ENCODE measurements at places on chromosomes 1 and 21.

DNA sequence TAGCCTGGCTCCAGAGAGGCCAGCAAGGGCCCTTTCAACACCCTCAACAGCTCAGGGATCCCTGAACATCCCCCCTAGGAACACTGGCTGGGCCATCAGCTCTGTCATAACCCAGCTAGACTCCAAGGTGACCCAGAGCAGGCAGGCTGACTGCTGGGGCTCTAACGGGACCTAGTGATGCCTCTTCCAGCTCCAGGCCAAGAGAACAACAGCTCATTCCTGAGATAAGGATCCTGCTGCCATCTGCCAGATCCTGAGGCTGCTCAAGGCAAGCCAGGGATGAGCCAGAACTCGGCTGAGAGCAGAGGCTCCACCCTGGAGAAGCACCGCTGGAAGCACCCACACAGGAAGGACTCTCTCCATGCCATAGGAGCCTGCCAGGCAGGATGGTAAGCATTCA, 2.0 kb downstream of the VSIG8 start:
- DNase-seq = no peak

DNA sequence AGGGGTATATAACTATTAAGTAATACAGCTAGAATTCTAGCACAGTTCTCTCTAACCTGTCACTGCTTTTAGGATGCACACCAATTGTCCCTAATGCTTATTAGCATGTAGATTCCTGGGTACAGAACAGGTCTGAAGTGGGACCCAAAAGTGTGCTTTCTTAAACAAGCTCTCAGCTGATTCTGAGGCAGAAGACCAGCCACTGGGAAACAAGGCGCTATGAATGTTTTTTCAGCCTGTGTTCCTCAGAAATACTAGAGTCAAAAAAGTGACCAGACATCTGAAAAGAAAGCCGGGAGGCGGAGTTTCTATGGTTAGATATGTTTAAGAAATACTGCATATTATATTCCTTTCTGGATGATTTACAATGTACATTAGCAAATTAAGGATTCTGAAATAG, 1.8 kb downstream of the PEF1 start:
- no peak for DNase-seq

- DNase-seq = no peak
Observed at GRCh38 chr1:6521536-6521935, 30.1 kb upstream of the PLEKHG5 start.

GRCh38 chr1:218558271-218558810, 213.2 kb downstream of the TGFB2 start:
- no peak for DNase-seq

DNA sequence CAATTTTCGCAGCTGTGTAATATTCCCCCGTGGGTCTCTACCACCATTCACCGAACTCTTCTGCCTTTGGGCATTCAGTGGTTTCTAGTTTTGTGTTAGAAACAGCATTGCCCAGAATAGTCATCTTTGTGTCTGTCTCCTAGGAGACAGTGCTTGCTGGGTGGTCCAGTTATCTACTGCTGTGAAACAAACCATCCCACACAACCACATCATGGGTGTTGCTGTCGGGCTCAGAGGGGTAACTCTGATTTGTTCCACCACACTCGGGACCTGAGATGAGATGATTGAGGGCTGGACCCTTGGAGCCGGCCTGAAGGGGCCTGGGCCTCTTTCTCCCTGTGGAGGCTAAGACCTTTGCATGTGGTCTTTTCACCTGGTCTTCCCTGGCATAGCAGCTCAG, 427.2 kb upstream of the VAMP3 start:
- DNase-seq = no peak

- DNase-seq = no peak
Observed at GRCh38 chr1:222064388-222065211, 322.7 kb upstream of the DUSP10 start.

GRCh38 chr1:42150651-42151050, 2.6 kb upstream of the GUCA2B start:
- no peak for DNase-seq

GRCh38 chr1:88867743-88868521, 23.4 kb downstream of the GTF2B start:
- DNase-seq = no peak
